Fibroblast of skin of right biceps (primary cell): ENCODE measurements at places on chromosomes 3 and 15.

DNA sequence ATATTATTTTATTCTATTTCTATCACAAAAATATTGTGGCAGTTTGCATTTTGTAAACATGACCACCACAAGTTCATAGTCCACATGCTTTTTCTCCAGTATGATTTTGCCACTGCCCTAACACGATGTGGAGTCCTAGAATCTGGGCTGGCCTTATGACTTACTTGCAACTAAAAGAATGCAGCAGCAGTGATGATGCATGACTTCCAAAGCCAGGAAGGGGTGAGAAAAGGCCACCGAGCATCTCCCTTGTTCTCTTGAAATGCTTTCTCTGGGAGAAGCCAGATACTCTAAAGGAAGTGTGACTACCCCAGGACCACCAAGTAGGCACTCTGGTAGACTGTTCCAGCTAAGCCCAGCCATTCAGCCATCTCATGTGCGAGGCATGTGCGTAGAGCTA is 191.6 kb upstream of the MRPL3 start:
- DNase-seq: peak; percentile 75

GRCh38 chr15:67076147-67076843 is 10.9 kb downstream of the SMAD3 start:
- peak; percentile 91 for DNase-seq

GRCh38 chr15:82805994-82806406 is at the start of gene FSD2:
FSD2 (minus strand) TSS chr15:82806069; CDS start chr15:82787390, 18,679 bp downstream.
- DNase-seq: no peak

GRCh38 chr3:4448187-4448586 is 18.9 kb downstream of the SUMF1 start:
- DNase-seq: no peak

DNA sequence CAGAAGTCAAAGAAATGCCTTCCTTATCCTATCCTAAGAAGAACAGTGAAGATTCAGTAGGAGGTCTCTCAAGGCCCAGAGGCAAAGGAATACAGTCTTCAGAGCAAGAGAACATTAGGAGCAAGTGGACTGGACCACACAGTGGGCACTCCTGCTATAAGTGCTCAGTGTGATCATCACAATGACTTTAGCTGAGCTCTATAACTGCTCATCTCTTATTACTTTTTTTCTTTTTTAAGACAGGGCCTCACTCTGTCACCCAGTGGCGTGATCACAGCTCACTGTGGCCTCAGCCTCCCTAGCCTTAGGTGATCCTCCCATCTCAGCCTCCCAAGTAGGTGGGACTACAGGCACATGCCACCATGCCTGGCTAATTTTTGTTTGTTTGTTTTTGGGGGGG is 48.1 kb downstream of the COL8A1 start:
- DNase-seq: no peak

DNA sequence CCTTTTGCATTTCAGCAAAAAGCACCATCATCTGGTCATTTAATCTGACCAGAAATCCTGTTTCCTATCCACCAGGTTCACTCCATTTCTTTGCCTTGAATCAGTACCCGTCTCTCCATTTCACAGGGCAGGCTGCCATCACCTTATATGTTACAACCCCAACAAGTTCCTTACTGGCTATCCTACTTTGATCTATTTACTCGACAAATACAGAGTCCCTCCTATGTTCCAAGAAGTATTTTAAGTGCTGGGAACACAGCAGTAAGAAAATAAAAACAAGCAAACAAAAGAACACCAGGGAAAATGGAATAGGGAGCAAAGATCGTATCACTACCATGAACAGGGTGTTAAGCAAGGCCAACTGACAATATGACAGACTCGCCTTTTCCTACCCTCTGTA is 295.2 kb upstream of the WNT5A start:
- no peak for DNase-seq

DNA sequence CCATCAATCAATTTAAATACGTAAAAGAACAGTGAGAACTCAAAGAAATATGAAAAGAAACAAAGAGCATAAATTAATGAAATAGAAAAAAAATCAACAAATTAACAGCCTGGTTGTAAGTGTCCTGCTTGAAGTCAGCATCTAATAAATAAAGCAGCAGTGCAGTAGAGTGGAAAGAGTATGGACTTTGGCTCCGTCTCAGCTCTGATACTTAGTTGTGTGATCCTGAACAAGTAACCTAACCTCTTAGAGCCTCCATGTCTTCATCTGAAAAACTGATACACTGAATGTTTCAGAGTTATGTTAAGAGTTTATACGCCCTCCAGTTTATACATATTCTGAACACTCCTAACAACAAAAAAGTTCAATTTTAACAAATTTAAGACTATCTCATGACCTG is 44.6 kb downstream of the TFDP2 start:
- no peak for DNase-seq

- DNase-seq: no peak
Observed at GRCh38 chr3:197951392-197951990, 1.5 kb downstream of the RPL35A start.

DNA sequence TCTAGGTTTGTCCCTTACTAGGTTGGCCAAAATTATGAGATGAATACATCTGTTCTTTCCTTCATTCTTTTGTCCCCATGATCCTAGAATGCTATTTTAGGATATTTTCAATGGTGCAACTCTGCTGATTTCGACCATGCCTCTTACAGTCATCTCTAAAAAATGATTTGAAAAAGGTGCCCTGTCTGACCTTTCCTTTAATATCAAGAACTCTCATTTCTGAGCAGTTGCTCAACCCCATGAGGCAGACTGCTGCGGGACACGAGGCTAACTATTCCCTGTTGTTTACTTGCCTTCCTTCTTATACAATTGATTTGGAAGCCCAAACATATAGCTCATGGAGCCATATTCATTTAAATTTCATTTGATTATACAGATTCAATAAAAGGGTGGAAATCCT is 14.6 kb downstream of the PLSCR2 start:
- DNase-seq: no peak

DNA sequence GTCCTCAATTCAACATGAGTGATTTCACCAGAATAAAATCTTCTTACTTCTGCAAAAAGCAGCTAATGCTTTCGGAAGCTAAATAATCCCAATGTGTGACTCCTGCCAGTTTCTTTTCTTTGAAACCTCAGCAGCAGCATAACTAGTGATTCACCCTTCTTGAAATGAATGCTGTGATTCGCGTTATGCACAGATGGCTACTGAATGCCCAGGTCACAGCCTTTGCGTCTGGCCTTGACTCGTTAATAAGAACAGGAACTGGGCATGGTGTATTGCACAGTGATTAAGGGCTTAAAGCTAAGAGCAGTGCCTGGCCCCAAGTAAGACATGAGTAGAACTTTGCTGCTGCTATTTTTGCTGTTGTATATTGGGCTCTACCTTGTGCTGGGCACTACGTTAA is 19.0 kb downstream of the CGNL1 start:
- DNase-seq: peak; percentile 82

DNA sequence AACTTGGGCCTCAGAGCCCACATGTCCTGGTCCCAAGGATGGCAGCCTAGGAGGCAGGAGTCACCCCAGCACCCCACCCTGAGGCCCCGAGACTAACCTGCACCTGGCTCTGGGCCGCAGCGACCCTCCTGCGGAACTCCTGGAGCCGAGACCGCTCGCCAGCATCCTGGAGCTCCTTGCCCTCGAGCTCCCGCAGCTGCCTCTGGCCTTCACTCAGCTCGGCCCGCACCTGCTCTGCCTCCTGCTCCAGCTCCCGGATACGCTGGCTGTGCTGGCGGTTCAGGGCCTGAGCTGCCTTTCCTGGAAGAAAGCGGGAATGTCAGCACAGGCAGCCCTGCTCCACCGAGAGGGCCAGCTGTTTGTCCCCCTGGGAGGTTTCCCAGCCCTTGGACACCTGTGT is 13.2 kb downstream of the KIF7 start:
- no peak for DNase-seq

DNA sequence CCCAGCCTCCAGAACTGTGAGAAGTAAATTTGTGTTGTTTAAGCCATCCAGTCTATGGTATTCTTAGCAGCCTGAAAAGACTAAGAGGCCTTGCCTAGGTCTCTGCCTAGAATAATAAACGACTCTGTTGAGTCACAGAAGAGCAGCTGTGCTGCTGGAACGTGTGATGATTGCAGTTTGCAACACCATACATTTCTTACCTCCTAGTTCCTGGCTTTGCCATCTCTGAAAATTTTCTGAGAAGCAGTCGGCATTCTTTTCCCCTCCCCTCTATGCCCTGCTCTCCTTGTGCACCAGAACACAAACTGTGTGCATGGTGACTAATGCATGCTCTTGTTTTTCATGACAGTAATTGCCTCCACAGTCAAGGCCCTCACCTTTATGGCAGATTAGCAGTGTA is 301.3 kb downstream of the IL20RB start:
- DNase-seq: no peak

DNA sequence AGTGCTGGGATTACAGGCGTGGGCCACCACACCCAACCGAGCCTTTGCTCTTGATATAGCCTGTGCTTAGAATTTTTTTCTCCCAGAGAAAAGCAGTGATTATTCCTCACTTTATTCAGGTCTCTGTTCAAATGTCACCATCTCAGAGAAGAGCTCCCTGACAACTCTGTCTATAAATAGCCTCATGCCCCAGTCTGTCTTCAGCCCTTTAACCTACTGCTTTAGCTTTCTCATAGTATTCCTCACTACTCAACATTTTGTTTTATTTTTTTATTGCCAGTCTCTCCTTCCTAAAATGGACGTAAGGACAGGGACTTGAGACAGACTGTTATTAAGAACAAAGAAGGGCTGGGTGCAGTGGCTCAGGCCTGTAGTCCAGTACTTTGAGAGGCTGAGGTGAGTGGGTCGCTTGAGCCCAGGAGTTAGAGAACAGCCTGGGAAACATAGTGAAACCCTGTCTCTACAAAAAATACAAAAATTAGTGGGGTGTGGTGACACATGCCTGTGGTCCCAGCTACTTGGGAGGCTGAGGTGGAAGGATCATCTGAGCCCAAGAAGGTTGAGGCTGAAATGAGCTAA is 78.7 kb upstream of the TTBK2 start:
- DNase-seq: no peak

DNA sequence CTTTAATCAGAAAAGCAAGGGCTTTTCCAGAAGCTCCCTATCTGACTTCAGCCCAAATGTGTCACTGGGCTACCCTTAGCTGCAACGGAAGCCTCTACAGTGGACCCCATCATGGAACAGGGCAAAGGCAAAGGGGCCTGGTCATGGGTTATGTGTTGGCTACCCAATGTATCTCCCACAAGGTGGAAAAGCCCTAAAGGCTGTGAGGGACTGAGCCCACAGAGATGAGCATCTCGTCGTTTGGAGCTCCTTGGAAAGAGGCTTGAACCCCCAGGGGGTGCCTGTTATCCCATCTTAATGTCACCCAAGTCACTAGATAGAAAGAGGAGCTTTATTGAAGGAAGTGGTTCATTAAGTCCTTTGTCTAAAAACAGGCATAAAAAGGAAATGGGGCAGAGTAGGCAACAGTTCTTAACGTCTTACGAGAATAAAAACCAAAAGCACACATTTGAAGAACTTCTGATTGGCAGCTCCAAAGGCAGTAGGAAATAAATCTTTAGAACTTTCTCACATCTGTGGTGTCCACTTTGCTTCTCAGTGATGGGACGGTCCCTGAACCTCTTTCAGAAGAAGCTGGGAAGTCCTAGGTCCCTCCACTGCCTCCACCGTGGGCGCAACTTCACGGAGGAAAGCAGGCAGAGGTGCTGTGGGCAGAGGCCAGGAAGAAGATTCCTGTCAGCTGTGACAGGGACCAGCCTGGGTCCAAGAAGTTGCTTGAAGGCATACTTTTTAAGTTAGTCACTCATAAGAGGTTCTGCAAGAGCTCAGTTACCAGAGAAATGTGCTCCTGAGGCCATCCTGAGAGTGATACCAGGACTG is 93.7 kb downstream of the MYLK start:
- peak; percentile 55 for DNase-seq

DNA sequence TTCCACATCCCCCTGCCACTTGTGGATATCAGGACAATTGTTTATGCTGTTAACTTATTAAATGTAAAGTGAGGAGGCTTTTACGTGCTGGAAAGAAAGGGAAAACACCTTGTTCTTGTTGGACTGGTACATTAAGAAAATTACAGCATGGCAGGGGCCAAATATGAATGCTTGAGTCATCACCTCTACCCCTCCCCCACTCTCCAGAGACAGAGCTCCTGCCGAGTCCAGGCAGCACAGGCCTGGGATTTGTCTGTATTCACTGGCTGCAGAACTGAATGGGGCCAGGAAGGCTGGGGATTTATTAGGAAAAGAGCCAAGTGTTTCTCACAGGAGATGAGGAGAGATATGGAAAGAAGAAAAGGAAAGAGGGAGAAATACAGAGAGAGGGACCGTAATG is 308.9 kb downstream of the EPHB1 start:
- DNase-seq: peak; percentile 2

DNA sequence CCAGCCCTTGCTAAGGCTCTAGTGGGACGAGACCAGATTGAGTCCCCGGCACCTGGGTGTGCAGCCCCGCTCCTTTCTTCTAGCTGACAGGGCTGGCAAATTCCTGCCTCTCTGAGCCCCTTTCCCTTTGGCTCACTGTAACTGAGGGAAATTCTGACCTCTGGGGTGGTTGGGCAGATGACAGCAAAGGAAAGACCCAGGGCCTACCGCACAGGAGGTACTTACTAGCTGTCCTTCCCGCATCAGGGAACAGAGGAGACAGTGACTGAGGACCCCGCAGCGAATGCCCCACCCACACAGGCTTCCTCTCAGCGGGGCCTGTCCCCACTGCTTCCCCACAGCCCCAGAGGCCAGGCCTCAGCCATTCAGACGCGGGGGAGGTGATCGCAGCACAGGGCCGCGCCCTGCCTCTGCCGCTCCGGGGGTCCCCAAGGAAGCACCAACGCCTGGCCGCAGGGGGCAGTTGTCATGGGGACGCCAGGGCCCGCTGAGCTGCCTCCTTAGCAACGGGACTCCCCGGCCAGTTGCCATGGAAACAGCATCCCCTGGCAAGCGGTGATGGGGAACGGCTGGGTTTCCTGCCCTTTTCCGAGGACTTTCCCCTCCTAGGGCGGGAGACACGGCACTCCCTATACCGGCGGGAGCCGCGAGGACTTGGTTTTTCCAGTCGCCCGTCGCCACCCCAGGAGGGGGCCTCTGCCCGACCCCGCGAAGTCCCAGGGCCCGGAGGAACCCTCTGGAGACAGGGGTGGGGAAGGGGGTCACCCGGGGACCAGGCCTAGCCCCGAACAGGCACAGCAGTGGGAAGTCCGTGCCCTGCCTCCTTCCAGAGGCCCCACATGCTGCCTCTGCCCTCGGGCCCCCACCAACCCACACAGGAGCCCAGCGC is 50.1 kb downstream of the HCN4 start:
- DNase-seq: peak; percentile 22

- no peak for DNase-seq
Observed at GRCh38 chr15:77821959-77822256, 189.2 kb upstream of the LINGO1 start.

- DNase-seq: no peak
Observed at GRCh38 chr3:172630316-172630715, 80.6 kb downstream of the NCEH1 start.

GRCh38 chr3:183532620-183533411 is 22.7 kb downstream of the KLHL6 start:
- no peak for DNase-seq

DNA sequence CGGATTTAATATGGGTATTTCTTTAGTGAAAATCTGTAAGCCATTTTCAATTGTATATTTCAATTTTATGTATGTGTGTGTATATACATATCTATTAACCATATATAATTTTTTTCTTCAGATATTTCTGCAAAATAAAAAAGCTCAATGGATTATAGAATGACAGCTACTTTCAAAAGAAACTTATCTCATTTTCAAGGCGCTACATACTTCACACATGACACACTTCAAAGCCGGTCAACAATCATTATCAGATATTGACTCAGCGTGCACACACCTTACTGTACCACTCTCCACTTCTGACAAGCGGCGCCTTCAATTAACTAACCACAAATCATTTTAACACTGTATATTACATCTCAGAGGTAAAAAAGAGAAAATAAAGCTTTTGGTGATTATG is 39.6 kb downstream of the ATP13A3 start:
- no peak for DNase-seq

- DNase-seq: no peak
Observed at GRCh38 chr3:117928836-117929235, 1105.8 kb downstream of the IGSF11 start.
